ENCODE measurements at places on chromosomes 6 and 20. TPM values are rescaled to one million over a fixed set of nuclear protein-coding genes. Genes with fewer than 3 reads are reported as not detected.
A peak's percentile ranks its signal among the peaks of the same experiment; 100 is the strongest.

Gene FKBP1A
- 125 TPM for total RNA-seq

Gene C20orf204
- total RNA-seq: 0.47 TPM

Gene TREML2
- total RNA-seq: not detected

Gene SLC29A1
- total RNA-seq: 244 TPM

Gene NTSR1
- not detected for total RNA-seq

Gene AKAP7
- total RNA-seq: 2.4 TPM

Gene GGT7
- 3.1 TPM for total RNA-seq

Gene ZSCAN23
- 2.0 TPM for total RNA-seq

Gene SIM1
- 29.7 TPM for total RNA-seq

- no peak for DNase-seq
Observed at GRCh38 chr6:127058027-127058426, 60.4 kb upstream of the RSPO3 start.

DNA sequence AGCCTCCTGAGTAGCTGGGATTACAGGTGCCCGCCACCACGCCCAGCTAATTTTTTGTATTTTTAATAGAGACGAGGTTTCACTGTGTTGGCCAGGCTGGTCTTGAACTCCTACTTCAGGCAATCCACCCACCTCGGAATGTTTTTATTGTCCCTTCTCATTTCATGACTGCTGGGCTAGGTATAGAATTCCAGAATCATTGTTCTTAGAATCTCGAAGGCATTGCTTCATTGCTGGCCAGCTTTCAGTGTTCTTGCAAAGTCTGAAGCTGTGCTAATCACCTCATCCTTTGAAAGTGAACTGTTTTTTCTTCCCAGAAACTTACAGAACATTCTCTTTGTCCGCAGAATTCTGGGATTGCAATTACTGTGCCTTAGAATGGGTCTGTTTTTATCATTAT lies 49.0 kb downstream of the PTPN1 start:
- no peak for DNase-seq

DNA sequence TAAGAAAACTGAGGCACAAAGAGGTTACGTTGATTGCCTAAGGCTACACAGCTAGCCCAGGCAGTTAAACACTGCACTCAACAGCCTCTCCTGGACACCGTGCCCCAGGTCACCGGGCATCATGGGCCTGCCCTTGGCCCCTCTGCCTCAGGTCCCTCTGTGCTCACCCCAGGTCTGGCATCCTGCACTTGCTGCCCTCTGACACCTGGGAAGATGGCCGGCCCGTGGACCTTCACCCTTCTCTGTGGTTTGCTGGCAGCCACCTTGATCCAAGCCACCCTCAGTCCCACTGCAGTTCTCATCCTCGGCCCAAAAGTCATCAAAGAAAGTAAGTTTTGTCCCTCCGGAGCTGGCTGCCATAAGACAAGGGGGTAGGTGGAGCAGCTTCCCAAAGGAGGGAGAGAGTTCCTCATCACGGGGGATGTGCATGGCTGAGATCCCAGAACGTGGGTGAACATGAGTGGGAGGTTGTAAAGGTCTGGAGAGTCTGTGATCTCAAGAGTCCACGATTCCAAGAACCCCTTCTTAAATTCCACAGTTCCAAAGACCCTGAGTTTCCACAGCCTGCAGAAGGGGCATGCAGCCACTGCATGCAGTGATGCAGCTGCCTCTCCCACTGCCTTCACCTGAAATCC lies 3.0 kb downstream of the BPIFB1 start:
- no peak for DNase-seq

GRCh38 chr6:143611580-143611979 lies 66.2 kb upstream of the PHACTR2 start:
- DNase-seq: no peak

- no peak for DNase-seq
Observed at GRCh38 chr6:169240591-169241390, 12.9 kb downstream of the THBS2 start.

- DNase-seq: no peak
Observed at GRCh38 chr6:129342243-129342642, 367.7 kb downstream of the ARHGAP18 start.

GRCh38 chr20:19815553-19815991 lies 57.5 kb downstream of the RIN2 start:
- peak; percentile 96 for DNase-seq

- DNase-seq: no peak
Observed at GRCh38 chr20:7355051-7355450, 585.2 kb downstream of the HAO1 start.

DNA sequence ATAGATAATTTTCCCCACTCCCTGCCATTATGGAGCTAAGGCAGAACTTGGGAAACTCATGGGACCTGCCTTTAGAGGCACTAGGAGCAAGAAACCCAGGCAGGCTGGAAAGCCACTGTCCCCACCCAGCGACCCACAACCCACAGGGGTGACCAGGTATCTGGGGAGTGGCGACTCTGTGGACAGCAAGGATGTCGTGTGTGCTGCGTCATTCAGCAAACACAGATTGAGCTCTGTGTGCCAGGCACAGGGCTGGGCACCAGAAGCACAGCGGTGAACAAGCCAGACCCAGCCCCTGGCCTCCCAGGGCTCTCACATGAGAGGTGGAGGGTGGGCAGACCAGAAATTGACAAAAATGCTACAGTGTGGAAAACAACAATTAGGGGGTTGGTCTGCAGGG lies 27.7 kb downstream of the DLGAP4 start:
- DNase-seq: no peak

DNA sequence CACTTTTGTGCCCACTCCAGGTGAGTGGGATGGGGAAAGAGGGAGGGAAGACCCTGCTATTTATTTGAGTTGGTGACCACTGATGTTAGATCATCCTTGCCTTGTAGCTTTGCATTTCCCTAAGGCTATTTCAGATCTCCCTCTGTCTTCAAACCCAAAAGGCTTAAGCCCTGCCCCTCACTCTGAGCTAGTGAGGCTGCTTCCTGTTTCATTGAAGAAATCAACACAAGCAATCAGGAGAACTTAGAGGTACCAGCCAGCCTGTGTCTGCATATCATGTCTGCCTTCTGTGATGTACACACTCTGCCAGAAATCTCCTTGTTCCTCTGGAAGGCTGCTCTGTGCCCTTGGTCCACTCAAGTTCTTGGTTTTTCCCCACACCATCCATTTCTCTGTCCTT lies 135.3 kb downstream of the ARID1B start:
- DNase-seq: no peak

GRCh38 chr6:41344876-41345275 lies 9.5 kb downstream of the NCR2 start:
- no peak for DNase-seq

GRCh38 chr20:63501818-63502670 lies 3.2 kb upstream of the EEF1A2 start:
- DNase-seq: peak; percentile 96

DNA sequence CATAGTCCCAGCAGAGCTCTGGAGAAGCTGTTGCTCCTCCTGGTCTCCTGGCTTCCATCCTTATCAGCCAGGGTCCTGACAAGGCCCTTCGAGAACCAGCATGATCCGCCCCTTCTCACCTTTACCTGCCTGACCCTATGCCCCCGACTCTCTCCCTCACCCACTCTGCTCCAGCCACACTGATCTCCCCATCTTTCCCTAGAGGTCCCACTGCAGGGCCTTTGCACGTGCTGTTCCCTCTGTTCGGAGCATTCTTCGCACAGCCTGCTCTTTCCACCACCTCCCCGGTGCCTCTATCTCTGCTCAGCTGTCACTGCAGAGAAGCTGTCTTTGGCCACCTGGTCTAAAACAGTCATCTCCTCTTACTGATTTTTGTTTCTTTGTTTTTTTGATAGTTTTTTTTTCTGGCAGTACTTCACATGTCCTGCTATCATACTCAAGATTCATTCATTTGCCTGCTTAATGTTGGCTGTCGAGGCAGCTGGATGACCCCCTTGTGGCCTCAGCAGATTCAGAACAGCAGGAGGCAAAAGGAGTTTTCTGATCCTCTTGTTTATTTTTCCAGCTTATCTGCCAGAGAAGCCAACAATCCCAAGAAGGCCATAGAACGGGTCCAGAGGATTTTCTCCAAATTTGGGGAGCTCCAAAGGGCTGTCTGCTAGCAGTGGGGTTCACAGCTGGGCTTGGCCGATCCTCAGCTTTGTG lies 1.6 kb upstream of the PTGIS start:
- no peak for DNase-seq

GRCh38 chr6:2667617-2668016 lies 83.1 kb downstream of the MYLK4 start:
- DNase-seq: no peak

Measured in myocyte (in vitro differentiated cells).